SIG-M5 (cell line): ENCODE measurements at places on chromosomes 7 and 10.

GRCh38 chr7:13990319-13990983 is 985 bp upstream of the ETV1 start:
- DNase-seq: peak; percentile 18

GRCh38 chr10:5737352-5737751 is 52.7 kb downstream of the TASOR2 start:
- no peak for DNase-seq

- no peak for DNase-seq
Measured at GRCh38 chr10:132068431-132069121, 2.8 kb downstream of the JAKMIP3 start.

DNA sequence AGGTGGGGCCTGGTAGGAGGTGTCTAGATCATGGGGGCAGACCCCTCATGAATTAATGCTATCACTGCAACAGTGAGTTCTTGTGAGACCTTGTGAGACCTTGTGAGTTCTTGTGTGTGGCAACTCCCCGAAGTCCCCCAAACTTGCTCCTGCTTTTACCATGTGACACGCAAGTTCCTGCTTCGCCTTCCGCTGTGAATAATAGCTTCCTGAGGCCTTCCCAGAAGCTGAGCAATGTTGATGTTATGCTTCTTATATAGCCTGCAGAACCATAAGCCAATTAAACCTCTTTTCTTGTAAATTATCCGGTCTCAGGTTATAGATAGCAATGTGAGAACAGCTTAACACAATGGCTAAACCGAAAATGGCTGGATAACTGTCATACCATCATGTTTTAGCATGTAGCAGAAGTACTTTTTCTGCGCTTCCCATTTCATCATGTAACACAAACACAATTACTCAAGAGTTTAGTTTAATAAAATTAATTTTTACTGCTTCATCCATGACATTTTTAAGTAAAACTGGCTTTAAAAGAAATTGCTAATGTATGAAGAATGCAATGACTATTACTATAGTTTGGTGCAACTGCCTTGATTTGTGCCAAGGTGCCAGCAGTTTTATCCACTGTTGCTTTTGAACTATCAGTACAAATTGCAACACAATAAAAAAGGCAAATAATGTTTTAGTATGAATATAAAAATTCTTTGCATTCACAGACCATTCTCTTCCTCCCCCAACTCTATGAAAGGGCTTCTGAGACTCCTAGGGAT is 87.7 kb upstream of the TMEM168 start:
- DNase-seq: no peak

- DNase-seq: no peak
Measured at GRCh38 chr7:141864765-141865447, 23.6 kb upstream of the PRSS37 start.
